ENCODE measurements at places on chromosomes 12 and 14. TPM values are rescaled to one million over a fixed set of nuclear protein-coding genes. Genes with fewer than 3 reads are reported as not detected.

PZP gene
- total RNA-seq: 0.68 TPM

- no peaks in the 10 kb centered on the region for H3K4me1 ChIP-seq
- no peak overlapping the region for H3K27ac ChIP-seq
- H3K27me3 ChIP-seq: no peaks in the 10 kb centered on the region
- no peaks in the 10 kb centered on the region for H3K36me3 ChIP-seq
Measured at GRCh38 chr12:52523824-52524223, 3.6 kb upstream of the KRT5 start.

NOVA1 gene
- 2.4 TPM for total RNA-seq

GRCh38 chr14:60753264-60754119, 18.9 kb downstream of the MNAT1 start:
- no peak for DNase-seq
- no peak overlapping the region for H3K27ac ChIP-seq
- no peaks in the 10 kb centered on the region for H3K36me3 ChIP-seq
- peaks cover 11% of the 10 kb centered on the region for H3K4me1 ChIP-seq
- H3K27me3 ChIP-seq: no peaks in the 10 kb centered on the region

AMN gene
- not detected for total RNA-seq

DNA sequence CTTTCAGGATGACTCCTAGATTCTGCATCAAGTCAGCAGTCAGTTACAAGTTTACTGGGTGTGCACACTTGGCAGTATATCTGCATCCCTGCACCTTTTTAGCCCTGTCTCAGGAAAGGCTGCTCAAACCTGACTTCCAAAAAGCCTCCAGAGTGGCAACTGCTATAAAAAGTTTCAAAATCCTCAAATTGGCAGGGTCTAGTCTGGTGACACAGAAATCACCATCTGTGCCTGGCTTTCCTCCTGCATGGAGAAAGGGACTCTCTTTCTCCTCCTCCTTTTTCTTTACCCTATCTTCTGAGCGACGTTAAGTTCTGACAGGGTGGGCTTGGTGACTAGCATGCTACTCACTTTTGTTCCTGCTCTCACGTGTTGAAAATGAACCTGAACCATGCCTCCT, 679.5 kb downstream of the C12orf50 start:
- DNase-seq: no peak
- no peaks in the 10 kb centered on the region for H3K27me3 ChIP-seq
- no peaks in the 10 kb centered on the region for H3K4me1 ChIP-seq
- no peak overlapping the region for H3K4me3 ChIP-seq
- H3K36me3 ChIP-seq: no peaks in the 10 kb centered on the region
- H3K27ac ChIP-seq: no peak overlapping the region

DNA sequence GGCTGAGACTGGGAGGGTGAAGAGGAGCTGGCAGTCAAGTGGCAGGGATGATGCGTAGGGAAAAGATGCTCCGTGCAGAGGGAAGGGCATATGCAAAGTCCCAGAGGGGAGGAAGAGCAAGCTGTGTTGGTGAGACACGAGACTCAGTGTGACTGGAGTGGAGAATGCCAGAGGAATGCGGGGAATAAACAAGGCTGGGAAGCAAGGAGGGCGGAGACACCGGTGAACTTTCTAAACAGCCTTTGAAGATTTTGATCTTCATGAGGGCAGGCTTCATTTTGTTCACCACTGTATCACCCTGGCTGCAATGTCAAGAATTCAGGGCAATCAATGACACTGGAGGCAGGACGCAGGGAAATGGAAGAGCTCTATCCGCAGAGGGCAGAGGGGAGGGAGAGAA, 535.8 kb downstream of the FUT8 start:
- no peaks in the 10 kb centered on the region for H3K27me3 ChIP-seq
- no peaks in the 10 kb centered on the region for H3K4me1 ChIP-seq
- H3K4me3 ChIP-seq: no peak overlapping the region
- DNase-seq: no peak

RTL1 gene
- not detected for total RNA-seq

DNA sequence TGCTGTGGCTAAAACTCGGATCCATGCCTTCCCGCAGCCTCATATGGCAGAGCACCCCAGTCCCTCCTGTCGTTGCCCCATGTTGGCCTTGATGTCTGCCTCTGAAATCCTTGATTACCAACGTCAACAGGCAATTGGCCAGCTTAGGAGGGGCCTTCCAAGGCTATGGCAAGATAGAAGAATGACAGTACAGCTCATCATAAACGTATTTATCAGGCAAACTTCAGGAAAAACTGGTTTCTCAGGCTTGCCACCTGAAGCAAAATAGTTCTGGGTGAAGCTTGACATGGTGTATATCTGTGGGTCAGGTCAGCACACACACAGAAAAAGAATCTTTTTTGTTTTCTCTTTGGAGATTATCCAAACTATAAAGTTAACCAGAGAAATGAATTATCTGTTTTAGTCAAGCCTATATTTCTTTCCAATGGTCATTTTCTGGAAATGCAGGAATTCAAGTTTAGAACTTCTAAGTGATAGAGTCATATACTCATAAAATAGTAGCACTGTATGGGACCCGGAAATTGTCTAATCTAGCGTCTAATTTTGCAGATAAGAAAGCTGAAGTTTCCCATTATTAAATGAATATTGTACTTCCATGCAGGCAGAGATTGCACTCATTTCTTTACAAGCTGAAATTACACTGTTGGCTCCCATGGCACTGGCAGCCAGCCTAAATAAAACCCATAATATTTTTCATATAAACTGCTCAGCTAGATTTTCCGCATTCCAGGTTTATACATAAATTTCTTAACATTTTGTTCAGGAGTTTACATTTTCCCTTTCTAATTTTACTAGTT, 24.4 kb upstream of the DUSP16 start:
- H3K27me3 ChIP-seq: no peaks in the 10 kb centered on the region
- DNase-seq: no peak
- H3K36me3 ChIP-seq: no peaks in the 10 kb centered on the region

GRCh38 chr12:47270782-47271664, 191.3 kb upstream of the AMIGO2 start:
- no peaks in the 10 kb centered on the region for H3K4me1 ChIP-seq
- DNase-seq: no peak
- no peaks in the 10 kb centered on the region for H3K27me3 ChIP-seq
- H3K27ac ChIP-seq: no peak overlapping the region
- H3K36me3 ChIP-seq: no peaks in the 10 kb centered on the region

DNA sequence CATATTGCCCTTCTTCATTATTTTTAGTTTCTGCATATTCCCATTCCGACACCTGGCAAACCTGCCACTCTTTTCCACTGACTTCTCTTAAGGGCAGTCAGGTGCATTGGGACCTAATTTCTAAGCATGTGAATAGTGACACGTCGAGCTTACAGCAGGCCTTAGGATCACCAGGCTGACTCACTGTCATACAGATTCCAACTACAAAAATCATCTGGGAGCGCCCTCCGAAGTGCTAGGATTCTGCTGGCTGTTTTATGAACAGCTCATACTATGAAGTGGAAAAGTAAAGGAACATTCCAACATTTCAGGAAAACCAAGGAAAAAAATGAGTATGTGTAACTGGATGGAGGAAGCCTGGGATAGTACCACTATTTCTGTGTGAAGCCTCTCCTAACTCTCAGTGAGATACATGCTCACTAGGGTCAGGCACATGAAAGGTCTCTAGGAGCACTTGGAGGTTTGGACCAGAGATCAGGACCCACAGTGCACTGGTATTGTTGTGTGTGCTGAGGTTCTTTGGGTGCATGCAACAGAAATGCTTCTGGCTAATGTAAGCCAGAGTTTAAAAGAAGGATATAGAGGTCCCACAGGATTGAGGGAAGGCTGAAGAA, 257.4 kb downstream of the ZFP36L1 start:
- H3K36me3 ChIP-seq: no peaks in the 10 kb centered on the region
- no peak for DNase-seq
- H3K27ac ChIP-seq: no peak overlapping the region
- peaks cover 6% of the 10 kb centered on the region for H3K4me1 ChIP-seq

LRR1 gene
- total RNA-seq: 5.2 TPM

TAS2R30 gene
- total RNA-seq: 1.5 TPM

TRHDE gene
- not detected for total RNA-seq

- H3K4me3 ChIP-seq: peak overlapping the region; percentile 85
- H3K4me1 ChIP-seq: peaks cover 13% of the 10 kb centered on the region
- H3K27ac ChIP-seq: peak overlapping the region; percentile 96
- H3K36me3 ChIP-seq: peaks cover 18% of the 10 kb centered on the region
- DNase-seq: no peak
Measured at GRCh38 chr14:92794547-92794941, 439 bp downstream of the GOLGA5 start.

SIRT4 gene
- 3.7 TPM for total RNA-seq

GRCh38 chr14:59352961-59353360, 112.2 kb downstream of the GPR135 start:
- H3K36me3 ChIP-seq: no peaks in the 10 kb centered on the region
- peaks cover 13% of the 10 kb centered on the region for H3K4me1 ChIP-seq
- H3K4me3 ChIP-seq: no peak overlapping the region
- peak overlapping the region; percentile 1 for H3K27ac ChIP-seq

- no peaks in the 10 kb centered on the region for H3K27me3 ChIP-seq
- no peak for DNase-seq
- peak overlapping the region; percentile 20 for H3K27ac ChIP-seq
- no peak overlapping the region for H3K4me3 ChIP-seq
- H3K4me1 ChIP-seq: peaks cover 99% of the 10 kb centered on the region
- peaks cover 9% of the 10 kb centered on the region for H3K36me3 ChIP-seq
Measured at GRCh38 chr12:6207259-6207925, 7.2 kb downstream of the CD9 start.

HOXC13 gene
- total RNA-seq: not detected

CLMN gene
- 7.7 TPM for total RNA-seq

DNA sequence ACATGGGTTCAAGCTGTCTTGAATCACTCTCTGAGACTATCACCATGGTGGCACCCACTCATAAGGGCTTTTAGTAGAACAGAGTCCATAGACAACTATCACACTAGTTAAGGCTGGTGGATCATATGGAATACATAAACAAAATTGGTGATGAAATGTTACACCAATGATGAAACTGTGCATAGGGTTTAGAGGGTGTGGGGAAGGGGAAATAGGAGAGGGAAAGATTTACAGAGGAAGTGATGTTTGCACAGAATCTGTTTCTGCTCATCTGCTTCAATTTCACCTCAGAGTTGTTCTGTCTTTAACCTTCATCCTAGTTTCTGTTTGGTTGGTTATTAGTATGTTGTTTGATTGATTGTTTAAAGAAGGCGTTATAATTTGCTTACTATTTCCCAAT, 2.4 kb upstream of the RXYLT1 start:
- peaks cover 5% of the 10 kb centered on the region for H3K36me3 ChIP-seq
- DNase-seq: no peak
- no peak overlapping the region for H3K4me3 ChIP-seq
- no peaks in the 10 kb centered on the region for H3K27me3 ChIP-seq

GEMIN2 gene
- 7.4 TPM for total RNA-seq

All from heart left ventricle (tissue), 16 donors.